ENCODE measurements at places on chromosomes 12 and 14.
A peak's percentile ranks its signal among the peaks of the same experiment; 100 is the strongest.

DNA sequence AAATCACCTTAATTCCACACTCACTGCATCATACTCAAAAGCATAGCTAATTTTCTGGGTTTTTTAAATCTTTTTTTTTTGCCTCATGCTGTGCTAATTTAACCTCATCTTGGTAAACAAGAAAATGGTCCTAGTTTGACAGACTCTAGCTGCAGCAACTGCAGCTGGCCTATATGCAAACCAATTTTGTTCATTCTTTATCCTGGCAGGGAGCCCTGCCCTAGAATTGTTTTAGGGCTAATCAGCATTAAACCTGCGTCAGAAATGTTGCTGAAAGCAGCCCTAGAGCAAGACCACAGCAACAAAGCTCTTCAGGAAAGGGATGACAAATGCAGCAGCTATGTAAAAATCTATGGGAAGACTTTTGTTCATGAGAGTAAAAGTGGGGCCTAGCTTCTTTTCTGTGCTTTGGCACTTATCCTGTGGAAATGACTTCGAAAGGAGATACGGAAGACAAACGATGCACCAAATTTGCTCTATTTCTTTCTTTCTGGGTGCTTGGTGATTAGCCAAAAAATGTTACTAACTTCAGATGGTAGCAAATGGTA lies 72.2 kb downstream of the DENND5B start:
- DNase-seq = no peak

DNA sequence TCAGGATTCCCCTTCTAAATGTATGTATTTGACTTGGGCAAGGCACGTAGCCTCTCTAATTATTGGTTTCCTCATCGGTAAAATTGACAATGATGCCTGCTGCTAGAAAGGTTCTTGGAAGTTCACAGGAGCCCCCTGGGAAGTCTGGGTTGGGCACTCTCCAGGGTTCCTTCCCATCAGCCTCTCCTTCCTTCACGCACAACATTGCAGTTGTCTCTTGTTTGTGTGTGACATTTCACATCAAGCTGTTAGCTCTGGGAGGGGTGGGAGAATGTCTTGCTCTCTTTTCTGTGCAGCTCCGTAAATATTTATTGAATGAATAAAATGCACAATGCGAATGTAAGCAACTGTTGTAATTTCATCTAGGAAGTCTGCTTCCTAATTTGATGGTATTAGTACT lies 153.2 kb upstream of the PRICKLE1 start:
- DNase-seq = no peak

GRCh38 chr12:109389146-109389545 lies 41.4 kb downstream of the MYO1H start:
- no peak for DNase-seq

DNA sequence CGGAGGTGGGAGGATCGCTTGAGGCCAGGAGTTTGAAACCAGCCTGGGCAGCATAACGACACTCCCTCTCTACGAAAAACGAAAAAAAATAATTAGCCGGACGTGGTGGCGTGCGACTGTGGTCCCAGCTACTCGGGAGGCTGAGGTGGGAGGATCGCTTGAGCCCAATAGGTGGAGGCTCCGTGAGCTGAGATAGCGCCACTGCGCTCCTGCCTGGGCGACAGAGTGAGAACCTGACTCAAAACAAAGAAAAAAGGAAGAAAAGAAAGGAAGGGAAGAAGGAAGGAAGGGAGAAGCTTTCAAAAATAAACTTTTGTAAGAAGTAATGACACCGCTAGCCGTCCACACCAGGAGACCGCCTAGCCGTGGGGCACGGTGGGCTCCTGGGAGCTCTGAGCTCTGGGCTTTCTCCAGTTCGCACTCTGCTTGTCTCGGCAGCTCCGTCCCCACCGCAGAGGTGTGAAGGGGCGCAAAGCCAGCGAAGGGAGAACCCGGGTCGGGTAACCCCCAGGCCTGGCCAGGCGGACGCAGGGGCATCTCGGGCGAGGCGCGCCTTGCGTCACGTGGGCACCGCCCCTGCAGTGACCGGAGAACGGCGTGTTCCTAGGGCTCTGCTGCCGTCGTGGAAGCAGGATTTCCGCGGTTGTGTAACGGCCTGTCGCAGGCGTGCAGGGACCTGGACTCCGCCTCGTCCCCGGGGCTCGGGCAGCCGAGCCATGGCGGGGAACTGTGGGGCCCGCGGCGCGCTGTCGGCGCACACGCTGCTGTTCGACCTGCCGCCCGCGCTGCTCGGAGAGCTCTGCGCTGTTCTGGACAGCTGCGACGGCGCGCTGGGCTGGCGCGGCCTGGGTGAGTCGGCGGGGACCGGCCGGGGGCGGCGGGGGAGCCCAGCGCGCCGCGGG lies at the start of gene IRAK3:
TSS of gene IRAK3 (plus strand) at position 631 of the 902 bp plus-strand sequence. CDS start at position 717, 86 bp downstream.
- no peak for DNase-seq

DNA sequence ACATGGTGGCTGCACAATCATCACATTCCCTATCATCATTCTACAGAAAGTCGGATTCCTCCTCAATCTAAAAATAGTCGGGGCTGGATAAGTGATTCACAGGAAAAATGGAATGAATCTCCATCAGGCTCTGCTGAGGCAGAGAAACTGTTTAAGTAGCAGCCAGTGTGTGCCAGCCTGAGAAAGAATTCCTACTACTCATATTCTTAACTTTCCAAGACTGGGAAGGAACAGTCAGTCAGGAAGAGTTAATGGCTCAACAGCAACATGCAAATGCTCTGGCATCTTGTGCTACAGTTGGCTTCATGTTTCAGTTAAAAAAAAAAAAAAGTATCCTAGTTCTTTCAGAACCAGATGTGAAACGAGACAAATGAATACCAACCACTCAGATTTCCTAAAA lies 187.0 kb downstream of the GRIP1 start:
- DNase-seq = no peak

GRCh38 chr12:5965950-5966383 lies 20.9 kb upstream of the ANO2 start:
- DNase-seq = no peak

DNA sequence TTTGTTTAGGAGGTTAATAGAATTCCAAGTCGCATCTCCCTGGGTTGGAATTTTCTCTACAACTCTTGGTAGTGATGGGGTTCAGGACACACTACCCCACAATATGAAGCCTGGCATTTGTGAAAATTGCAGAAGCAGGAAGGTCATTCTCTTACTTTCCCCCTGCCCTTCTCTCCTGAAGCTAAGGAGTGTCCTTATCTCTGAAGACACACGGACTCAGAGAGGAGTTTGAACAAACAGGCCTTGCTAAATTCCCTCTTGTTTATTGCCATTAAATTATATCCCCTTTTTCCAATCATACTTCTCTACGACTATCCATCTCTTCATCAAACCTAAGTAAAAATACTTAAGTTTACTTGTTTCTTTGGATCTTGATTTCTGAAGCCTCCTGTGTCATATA lies 443.0 kb downstream of the RAD51B start:
- no peak for DNase-seq

- DNase-seq = peak; percentile 15
Observed at GRCh38 chr14:58072288-58073071, 79.5 kb downstream of the ARMH4 start.

GRCh38 chr12:10528174-10528953 lies 22.7 kb downstream of the EIF2S3B start:
- no peak for DNase-seq

GRCh38 chr12:5554711-5555110 lies 122.8 kb downstream of the NTF3 start:
- DNase-seq = no peak

DNA sequence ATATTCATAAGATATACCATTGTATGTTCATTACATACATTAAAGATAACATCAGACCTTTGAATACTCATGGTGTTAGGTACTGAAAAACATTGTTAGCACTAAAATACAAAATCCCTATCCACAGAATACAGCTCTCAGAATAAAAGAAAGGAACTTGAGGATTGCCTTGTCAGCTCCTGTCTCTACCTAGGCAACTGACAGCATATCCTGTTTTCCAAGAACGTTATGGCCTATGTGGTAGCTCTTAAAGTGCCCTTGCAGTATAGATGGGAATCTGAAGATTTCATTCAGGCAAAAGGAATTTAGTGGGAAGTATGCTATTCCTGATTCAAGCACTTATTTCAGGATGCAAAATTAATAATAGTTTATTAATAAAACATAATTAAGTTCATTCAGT lies 1.8 kb upstream of the PPP1R12A start:
- DNase-seq = no peak

DNA sequence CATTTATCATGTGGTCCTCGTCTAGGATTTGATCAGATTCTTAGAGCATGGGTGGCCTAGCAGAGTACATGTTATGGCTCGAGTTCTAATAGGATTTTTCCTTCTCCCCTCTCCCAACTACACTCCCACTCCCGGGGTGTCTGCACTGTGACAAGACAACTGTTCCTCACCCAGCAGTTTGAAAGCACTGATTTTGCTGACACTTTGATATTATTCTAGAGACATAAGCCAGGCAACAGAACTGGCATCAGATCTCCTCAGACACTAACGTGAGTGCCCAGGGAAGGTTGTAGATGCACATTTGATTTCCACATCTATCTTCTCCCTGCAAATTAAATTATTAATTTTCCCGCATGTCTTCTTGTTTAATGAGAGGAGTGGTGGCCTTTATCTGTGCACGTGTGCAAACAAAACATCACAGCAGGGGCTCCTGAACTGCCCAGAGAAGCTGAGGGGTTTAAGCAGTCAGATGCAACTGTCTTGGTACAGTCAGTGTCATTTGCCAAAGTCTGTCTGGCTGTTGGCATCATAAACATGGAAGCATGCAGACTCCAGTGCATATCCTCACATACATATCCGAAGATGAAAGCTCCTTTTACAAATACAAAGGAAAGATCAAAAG lies 491.8 kb downstream of the NPAS3 start:
- DNase-seq = no peak

DNA sequence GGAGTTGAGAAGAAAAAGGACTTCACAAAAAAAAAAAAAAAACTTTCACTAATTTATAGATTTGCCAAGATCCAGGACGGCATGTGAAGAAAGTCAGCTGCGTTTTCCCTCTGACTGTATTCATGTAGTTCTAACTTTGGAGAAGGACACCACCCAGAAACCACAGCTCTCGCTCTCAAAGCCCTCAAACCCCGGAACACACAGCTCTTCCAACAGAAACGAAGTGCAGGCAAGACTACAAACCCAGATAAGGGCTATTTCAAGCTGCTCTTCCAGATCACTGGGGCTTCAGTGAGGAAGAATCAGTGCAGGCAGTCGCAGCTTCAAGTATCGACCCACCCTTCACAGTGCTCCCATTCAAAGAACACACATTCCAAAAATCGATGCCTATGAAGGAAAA lies 13.2 kb downstream of the KCNH5 start:
- no peak for DNase-seq

- DNase-seq = no peak
Observed at GRCh38 chr12:3752096-3752709, 706 bp downstream of the CRACR2A start.

- DNase-seq = no peak
Observed at GRCh38 chr12:104467346-104467837, 10.6 kb downstream of the CHST11 start.

DNA sequence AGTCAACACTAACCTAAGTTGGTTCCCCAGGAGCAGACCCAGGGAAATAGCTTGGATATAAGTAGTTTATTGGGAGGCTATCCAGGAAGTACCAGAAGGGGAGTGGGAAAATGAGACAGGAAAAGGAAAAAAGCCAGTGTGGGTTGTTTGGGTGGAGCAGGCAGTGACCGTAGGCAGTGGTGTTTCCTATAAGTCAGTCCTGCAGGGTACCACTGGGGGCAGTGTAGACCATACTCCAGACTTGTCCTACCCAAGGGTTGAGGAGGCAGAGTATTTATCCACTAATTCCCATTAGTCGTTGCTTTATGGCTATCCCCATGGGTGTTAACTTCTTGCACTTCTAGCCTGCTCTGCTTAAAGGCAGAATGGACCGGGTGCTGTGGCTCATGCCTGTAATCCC lies 6.4 kb upstream of the CCDC60 start:
- no peak for DNase-seq

DNA sequence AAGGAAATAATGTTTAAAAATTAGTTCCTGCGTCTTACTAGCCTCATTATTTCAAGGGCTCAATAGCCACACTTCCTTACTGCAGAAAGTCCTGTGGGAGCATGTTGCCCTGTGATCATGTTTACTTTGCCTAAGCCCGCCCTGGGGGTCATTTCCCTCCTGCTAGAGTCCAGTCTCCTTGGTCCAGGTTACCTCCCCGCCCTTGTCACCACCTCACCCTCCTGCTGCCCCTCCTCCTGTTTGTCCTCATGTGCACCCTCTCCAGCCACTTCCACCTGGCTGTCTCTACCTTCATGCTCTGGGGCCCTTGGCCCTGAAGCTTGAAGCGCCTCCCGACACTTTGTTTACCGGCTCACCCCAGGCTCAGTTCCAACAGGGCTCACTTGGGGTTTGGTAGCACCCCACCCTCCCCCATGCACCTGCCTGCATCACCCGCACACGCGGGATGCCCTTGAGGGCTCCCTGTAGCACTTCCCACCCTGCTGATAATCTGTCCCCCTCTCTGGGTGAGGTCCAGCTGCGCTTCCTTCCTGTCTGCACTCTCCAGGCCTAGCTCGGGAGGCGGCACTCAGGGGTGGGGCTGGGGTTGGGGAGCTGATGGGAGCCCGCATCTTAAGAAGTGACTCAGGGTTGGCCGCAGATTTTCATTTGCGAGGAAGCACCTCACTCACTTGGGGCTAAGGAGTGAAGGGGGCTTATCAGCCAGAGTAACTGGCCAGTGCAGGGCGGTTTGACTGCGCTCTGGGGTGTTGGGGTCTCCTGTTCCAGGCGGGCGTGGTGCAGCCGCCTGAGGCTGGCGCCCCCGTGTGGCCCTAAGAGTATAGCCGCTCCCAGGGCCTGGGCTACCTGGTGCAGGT lies 40.1 kb downstream of the SMIM41 start:
- no peak for DNase-seq

GRCh38 chr14:73267474-73267873 lies 30.2 kb downstream of the PAPLN start:
- no peak for DNase-seq

DNA sequence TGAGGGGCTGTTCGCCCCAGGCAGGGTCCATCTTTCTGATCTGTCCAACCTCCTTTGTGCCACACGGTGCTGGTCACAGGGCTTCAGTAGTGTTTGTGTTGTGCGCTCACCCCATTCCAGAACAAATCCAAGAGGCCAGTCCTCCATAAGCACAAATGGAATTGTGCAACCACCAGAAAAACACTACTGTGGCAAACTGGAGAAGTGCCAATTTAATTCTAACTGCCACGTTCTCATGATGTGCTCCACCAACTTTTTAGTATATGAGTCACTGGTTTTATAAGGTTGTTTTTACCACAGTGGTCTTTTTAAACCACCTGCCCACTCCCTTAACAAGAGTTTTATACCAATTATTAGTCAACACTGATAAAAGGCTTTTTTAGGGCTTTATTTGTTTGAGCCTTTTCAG lies 380.2 kb downstream of the NAV3 start:
- no peak for DNase-seq

DNA sequence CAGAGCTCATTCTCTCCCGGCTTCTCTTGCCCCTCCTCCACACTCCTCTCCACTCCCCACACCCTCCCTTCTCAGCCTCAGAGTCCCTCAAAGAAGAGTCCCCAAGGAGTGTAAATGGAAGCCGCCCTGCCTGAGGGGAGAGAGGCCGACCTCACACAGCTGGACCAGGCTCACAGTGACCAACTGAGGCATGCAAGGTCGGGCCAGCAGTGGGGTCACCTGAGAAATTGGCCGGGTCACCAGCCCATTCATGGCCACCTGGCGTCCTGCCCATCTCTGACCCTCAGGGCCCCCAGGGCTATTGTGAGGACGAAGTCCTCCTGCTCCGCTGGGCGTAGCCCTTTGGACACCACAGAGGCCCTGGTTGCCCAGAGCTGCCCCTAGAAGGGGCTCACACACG lies 49.5 kb upstream of the NUAK1 start:
- no peak for DNase-seq

All from cerebellar nuclear complex (tissue), 1 donor.